ENCODE measurements at places on chromosomes 13 and 19.
A peak's percentile ranks its signal among the peaks of the same experiment; 100 is the strongest.

GRCh38 chr13:29162638-29163235, 342.6 kb downstream of the MTUS2 start:
- no peak for DNase-seq

GRCh38 chr13:37488726-37489125, 109.8 kb downstream of the POSTN start:
- no peak for DNase-seq

DNA sequence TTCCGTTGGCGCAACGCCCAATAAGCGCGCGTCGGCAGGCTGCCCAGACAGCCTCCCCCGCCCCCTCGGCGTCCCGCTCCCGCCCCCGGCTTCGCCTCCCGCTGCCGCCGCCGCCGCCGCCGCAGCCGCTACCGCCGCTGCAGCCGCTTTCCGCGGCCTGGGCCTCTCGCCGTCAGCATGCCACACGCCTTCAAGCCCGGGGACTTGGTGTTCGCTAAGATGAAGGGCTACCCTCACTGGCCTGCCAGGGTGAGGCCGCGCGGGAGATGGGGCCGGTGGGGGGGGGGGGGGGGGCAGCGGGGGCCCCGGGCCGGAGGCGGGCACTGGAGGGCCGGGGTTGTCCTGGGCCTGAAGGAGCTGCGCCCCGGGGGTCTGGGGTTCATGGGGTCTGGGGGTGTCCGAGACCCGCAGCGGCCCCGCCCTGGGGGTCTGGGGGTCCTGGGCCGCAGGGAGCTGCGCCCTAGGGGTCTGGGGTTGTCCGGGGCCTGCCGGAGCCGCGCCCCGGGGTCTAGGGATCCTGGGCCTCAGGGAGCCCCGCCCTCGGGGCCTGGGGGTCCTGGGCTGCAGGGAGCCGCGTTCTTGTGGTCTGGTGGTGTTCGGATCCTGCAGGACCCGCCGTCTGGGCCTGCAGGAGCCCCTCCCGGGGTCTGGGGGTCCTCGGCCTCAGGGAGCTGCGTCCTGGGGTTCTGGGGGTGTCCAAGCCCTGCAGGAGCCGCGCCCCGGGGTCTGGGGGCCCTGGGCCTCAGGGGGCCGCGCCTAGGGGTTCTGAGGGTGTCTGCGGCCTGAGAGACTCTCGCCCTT, at the start of gene HDGFL2:
HDGFL2 (plus strand) TSS at position 124 of the 801 bp plus-strand sequence; CDS start at position 178, 54 bp downstream.
- DNase-seq, result no peak

- no peak for DNase-seq
These were observed 2.2 kb upstream of the USPL1 start for GRCh38 chr13:30615481-30615865.

DNA sequence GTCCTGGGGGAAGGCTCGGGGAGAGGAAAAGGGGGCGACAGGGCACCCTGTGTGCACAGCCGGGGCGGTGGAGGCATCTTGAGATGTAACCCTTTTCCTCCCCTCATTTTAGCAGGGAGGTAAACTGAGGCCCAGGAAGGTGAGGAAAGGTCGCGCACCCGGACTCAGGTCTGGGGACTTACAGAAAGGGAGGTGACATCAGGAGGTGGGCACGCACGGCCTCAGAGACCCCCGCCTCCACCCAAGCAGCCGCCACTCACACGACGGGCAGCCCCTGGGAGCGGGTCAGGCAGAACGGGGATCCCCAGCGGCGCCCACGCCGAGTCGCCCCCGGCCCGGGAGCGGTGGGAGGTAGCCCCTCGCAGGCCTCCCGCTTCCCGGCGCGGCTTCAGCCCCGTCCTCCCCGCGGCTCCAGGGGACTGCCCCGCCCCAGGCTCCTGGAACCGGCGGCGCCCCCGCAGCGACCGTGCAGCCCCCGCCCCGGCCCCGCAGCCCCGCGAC, 477 bp downstream of the PIP5K1C start:
- DNase-seq, result no peak

DNA sequence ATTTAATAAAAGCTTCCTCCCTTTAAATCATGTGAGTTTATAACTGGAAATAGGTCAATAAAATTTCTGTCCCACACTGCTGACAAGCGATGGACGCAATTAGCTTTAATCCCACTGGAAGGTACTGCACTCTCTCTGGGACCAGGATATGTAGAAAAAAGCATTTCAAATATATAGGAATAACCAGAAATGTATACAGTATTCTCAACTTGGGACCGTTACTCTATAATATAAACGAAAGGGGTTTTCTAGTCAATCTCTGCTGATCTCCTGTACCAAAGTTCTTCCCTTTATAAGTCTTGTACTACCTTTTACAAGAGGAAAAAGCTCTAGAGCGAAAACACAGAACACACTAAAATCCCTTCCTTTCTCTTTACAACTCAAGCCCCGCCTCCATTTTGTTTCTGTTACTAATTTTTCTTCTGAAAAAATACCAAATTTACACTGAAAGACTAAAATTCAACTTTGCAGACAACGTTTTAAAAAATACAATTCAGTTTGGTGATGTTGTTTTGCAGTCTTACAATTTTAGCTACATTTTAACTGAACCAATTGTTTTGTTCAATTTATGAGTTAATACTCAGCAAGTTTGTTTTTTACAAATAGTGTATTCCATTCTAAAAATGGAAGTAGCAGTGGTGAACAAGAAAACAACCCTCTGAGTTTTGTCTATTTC, 1.7 kb upstream of the USPL1 start:
- no peak for DNase-seq

- no peak for DNase-seq
These were observed 1732.3 kb upstream of the SLC10A2 start for GRCh38 chr13:104798486-104798885.

DNA sequence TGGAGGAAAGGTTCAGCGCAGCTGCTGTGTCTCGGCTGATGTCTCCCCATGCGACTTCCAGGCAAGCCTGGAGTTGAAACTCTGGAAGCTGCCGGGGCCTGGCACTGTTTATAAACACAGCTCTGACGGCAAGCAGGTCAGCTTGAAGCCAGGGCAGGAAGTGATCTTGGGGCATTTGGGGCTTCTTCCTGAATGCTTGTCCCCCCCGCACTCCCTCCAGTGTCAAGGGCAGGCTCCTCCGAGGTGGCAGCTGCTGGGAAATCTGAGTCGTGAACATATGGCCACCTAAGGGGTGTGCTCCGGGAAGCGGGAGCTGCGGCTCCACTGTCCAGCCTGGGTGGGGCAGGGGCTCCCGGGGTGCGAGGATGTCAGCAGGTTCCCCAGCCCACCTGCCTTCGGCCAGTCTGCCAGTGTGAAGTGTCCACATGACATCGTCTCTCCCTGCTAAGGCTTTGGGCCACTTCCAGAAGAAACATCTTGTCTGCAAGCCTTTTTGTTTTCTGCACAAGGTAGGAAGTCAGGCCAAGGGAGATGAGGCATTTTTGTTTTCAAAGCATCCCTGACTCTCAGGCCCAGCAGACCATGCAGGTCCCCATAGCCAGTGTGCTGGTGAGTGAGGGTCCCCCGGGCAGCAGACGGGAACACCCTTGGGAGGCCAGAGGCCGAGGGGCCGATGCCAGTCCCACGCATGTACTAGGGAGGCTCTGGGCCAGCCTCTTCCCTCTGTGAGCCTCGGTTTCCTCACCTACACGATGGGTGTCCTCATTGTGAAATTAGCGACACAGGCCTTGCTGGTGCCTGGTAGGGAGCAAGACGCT, 2.7 kb downstream of the PIAS4 start:
- DNase-seq, result no peak

DNA sequence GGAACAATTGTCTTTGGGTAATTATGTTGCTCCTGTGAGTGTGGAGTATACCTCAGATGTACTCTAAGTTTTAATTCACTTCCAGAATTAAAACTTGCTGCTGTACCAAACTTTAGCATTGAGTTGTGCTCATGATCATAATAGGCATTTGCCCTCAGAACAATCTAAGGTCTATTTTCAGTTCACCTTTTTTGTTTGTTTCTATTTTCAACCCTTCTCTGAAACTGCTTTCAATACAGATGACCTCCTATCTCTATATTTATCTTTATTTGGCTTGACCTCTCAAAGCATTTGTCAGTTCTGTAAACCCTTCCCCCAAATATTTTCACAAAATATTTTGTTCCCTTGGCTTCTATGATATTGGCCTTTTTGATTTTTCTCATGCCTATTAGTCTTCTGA, 873.0 kb downstream of the OLFM4 start:
- no peak for DNase-seq

DNA sequence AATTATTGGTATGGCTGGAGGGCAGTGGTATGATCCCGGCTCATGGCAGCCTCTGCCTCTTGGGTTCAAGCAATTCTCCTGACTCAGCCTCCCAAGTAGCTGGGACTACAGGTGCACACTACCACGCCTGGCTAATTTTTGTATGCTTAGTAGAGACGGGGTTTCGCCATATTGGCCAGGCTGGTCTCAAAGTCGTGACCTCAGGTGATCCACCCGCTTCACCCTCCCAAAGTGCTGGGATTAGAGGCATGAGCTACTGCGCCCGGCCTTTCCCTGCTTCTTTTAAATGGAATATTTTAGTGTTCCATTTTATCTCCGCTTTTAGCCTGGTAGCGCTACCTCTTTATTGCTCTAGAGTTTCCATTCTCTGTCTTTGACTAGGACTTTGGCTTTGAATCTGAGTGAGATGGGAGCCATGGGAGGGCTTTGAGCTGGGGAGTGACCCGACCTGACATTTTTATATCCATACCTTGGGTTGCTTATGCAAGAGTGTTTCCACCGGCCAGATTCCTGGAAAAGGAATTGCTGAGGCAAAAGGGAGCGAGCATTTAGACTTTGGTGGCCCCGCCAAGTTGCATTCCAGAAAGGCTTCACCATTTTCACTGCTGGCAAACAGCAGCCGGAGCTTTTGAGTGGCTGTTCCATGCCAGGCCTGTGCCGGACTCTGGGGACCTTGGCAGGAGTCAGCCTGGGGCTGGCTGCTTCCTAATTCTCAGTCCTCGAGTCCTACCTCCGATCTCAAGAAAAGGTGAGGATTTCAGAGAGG, 22.9 kb downstream of the BICRA start:
- no peak for DNase-seq

DNA sequence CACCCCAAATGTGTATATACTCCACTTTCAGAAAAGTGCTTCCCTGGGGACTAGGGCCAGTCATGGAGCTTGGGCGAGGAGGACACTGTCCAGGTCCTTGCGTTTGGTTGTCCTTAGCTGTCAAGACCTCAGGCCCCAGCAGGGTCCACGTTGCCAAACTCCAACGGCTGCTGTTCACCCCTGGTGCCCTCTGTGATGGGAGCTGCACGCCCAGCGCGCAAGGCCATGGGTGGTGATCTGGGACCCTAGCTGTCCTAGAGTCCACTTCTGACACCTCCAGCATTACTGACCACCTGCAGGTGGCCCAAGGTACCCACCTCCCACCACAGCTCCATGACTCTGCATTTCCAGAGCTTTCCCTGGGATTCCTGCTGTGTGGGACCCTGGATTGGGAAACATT, 4.0 kb downstream of the LRP3 start:
- DNase-seq, result no peak

GRCh38 chr19:48999481-49000325, 6.0 kb downstream of the RUVBL2 start:
- DNase-seq, result peak; percentile 49

- DNase-seq, result no peak
These were observed 6.6 kb downstream of the PALM start for GRCh38 chr19:715347-715746.

DNA sequence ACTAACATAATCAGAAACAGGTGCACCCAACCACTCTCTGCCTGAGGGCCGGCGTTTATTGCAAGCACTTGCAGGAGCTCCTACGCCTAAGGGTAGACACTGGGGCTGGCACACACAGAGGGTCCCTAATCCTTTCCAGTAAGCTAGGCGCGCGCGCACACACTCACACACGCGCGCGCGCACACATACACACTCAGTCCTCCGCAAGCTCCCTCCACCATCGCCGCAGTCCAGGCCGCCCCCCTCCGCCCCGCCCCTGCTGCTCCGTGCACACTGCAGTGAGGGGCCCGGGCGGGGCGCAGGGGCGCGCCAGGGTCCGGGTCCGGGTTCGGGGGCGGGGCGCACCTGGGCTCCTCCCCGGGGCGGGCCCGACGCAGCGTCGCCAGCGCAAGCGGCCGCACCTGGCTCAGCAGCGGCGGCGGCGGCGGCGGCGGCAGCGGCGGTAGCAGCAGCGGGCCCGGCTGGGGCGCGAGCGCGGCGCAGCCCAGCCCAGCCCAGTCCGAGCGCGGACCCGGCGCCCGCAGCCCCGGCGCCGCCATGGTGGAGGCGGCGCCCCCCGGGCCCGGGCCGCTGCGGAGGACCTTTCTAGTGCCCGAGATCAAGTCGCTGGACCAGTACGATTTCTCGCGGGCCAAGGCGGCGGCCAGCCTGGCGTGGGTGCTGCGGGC, at the start of gene CAMSAP3:
CAMSAP3 (plus strand) TSS at position 398 of the 668 bp plus-strand sequence; CDS start at position 538, 140 bp downstream.
- no peak for DNase-seq

DNA sequence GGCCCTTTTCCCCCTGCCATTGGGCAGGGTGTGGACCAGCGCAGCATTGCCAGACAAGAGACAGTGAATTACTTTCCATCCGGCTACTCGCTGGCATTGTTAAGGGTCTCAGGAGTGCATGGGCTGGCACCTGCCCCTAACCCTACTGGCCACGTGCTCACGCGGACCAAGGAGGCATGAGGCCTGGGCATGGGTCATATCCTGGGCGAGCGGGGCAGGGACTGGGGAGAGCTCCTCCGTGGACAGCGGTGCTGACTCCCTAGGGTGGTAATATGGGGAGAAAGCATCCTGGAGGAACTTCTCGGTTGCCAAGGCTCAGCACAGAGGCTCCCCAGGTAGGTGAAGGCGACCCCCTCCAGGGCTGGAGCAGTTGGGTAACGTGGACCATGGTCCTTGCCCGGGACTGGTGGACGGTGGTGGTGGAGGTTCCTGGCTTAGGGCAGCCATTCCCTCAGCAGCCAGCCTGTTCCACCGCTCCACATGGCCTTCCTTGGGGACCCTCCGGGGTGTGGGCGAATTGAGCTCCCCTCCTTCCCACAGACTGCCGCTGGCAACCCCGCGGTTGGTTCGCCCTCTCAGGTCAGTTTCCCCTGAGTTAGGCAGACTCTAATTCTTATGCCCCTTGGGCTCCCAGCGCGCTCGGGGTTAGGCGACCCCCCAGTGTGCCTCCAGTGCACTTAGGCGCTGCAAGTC, 465.1 kb downstream of the SLITRK5 start:
- no peak for DNase-seq
